ENCODE measurements at places on chromosomes 16 and 17.
A peak's percentile ranks its signal among the peaks of the same experiment; 100 is the strongest.

DNA sequence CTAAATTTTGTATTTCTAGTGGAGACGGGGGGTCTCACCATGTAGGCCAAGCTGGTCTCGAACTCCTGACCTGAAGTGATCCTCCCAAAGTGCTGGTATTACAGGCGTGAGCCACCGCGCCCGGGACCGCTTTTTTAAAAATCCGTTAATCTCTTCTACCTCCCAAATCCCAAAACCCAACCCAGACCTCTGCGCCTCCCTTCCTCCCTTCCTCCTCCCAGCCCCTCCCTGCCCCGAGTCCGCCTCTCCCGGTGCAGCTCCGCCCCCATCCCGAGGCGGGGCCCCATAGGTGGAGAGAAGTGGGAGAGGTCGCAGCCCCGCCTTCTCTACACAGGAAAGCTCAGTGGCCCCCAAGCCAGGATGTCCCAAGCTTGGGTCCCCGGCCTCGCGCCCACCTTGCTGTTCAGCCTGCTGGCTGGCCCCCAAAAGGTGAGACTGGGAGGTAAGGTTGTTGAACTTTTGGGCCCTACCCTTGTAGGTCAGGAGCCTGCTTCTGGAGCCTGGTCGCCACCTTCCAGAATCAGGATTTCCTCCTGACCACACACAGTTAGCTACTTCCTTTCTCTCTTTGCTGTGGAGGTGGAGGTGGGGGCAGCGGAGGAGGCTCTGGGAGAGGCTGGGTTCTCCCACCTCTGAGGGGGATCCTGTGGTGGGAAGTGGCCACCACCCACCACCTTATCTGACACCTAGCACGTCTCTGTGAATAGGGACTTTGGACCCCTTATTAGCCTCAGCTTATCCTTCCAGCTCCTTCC, at the start of gene TMEM92:
TMEM92 (plus strand) TSS at position 325 of the 755 bp plus-strand sequence; CDS start at position 361, 36 bp downstream.
- DNase-seq = peak; percentile 89

- DNase-seq = no peak
Measured at GRCh38 chr16:53356478-53357207, 77.6 kb upstream of the RBL2 start.

GRCh38 chr16:89687092-89687940, 827 bp downstream of the CDK10 start:
- peak; percentile 91 for DNase-seq

DNA sequence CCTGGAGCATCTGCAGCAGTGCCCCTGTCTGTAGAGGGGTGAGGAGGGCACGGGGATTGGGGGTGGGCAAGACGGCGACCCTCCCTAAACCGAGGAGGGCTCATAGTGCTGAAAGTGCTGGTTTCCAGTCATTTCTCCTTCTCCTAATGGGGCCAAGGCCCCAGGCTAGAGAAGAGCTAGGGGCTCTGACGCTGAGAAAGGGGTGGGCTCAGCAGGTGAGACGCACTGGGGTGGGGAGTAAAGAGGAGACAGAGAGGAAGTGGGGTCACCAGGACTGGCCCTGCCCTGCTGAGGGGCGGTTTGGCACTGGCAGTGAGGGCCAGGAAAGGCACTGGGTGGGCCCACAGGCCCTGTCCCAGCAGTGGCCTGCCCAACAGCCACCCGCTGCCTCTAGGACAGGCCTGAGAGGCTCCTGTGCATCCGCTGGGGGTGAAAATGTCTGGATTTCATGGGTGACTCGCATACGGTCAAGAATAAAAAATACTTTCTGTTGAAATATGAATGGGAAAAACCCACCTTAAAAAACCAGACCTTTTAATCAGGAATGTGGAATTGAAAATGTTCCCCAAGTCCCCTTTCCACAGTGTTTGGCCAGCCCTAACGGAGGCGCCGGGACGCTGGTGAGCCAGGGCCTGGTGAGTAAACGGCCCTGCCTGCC, 122.4 kb upstream of the SMURF2 start:
- DNase-seq = no peak

- DNase-seq = no peak
Measured at GRCh38 chr17:47702391-47702995, 8.5 kb downstream of the TBKBP1 start.

DNA sequence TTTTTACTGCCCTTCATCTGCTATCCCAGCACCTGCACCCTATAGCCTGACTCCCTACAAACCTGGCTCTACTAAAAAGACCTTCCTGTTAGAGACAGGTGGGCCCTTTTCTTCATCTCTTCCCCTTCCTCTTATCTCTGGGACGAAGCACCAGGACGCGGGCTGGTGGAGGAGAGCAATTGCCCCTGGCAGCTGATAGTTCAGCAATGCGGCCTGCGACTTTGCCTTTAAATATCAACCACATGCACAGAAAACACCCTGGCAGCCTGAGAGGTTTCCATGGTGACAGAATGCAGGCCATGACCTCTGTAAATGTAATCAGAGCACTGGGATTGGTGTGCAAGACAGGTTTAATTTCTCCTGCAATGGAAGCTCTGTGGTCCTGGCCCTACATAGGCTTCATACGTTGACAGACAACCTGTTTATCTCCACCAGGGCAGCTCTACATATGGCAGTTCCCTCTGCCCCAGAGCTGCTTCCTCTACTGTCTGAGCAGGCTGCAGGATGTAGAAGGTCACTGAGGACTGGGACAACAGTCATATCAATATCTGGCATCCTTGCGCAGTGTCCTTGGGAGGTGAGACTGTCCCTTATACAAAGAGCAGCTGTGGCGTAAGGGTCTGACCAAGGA, 10.0 kb upstream of the SKAP1 start:
- peak; percentile 74 for DNase-seq

DNA sequence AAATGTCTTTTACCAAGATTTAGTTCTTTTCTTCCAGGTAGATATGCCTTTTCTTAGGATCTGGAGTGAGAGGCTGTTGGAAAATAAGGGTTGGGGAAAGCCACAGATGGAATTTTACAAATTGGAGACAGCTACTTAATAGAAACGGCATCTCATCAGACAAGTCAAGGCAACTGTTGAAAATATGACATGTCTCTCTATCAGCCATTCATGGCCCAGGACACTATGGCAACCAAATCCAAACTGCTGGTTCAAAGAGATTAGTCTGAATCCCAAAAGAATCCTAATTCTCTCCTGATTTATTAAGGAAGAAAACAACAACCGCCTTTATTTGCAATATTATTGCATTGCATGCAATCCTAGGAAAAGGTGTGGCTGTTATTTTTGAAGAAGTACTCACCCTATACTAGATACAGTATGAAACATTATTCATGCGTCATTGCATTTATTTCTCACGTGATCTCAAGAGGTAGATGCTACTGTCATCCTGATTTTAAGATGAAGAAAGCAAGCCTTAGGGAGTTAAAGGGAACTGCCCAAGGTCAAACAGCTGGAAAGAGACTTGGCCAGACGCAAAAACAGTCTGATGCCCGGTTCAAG, 12.6 kb upstream of the CEP20 start:
- DNase-seq = no peak

- DNase-seq = peak; percentile 70
Measured at GRCh38 chr17:17819561-17819995, 17.2 kb downstream of the SREBF1 start.

DNA sequence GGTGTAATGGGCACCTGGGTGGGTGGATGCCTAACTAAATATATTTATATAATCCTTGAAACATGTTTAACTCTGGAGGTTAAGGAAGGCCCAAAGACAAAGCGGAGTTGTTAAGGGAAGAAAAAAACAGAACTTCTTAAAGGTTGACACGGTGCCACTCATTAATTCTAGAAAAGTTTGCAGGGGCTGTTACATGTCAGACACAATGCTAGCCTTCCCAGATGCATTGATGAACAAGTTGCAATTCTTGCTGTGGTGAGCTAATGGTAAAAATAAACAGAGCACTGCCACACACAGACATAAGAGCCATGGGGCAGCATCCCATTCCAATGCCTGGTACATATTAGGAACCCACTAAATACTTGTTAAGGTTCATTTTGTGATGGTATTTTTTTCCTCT, 109.5 kb downstream of the CDH13 start:
- DNase-seq = no peak

DNA sequence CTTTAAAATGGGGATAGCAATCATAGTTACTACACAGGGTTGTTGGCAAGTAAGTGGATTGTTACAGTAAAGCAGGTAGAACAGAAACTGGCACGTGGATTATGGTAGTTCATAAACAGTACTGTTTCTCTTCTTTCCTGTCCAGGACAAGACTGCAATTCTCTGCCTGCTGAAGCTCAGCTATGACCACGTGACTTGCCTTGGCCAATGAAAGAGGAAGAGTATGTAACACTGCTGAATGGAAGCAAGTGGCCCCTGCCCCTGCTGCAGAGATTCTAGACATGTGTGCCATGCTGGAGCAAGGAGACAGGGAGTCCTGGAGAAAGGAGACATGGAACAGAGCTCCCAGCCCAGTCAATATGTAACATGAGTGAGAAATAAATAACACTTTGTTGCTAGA, 66.6 kb upstream of the TOX3 start:
- DNase-seq = no peak

GRCh38 chr16:66949472-66949871, 11.6 kb upstream of the CES3 start:
- no peak for DNase-seq

GRCh38 chr17:5055543-5055942, 20.3 kb upstream of the SLC52A1 start:
- no peak for DNase-seq

GRCh38 chr17:56987283-56987834, 9.4 kb downstream of the SCPEP1 start:
- DNase-seq = no peak

- no peak for DNase-seq
Measured at GRCh38 chr16:51267681-51268080, 116.6 kb upstream of the SALL1 start.
